ENCODE measurements at places on chromosomes 1 and 21.

DNA sequence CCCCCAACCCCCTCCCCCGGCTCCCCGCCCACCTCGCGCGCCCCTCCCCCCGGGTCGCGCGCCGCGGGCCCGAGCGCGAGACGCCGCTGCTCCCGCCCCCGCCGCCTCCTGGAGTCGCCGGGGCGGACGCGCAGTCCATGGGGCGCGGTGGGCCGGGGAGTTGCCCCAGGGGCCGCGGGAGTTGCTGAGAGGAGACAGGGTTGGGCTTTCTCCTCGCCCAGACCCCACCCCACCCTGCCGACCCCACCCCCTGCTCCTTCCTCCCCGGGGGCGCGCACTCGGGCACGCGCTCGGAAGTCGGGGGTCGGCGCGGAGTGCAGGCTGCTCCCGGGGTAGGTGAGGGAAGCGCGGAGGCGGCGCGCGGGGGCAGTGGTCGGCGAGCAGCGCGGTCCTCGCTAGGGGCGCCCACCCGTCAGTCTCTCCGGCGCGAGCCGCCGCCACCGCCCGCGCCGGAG, at the start of gene LAMC1:
Gene LAMC1, plus strand, starts transcription at position 275 of the 455 bp plus-strand sequence. CDS start 297 bp downstream, outside the sequence.
- DNase-seq = no peak

DNA sequence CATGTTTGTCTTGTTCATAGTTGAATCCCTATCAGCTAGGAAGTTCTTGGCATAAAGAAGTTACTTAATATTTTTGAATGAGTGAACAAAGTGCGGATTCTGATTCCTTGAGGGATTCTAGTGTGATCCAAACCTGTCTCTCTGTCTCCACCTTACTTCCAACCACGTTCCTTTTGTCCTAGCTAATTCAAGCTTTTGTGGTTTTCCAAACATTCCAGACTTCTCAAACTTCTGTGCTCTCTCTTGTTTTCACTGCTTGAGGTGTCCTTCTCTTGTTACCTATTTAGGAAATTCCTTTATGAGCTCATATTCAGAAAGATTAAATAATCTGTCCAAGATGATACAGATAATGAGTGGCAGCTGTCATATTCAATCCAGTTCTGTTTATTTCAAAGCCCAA, 353.2 kb downstream of the PTBP2 start:
- DNase-seq = no peak

DNA sequence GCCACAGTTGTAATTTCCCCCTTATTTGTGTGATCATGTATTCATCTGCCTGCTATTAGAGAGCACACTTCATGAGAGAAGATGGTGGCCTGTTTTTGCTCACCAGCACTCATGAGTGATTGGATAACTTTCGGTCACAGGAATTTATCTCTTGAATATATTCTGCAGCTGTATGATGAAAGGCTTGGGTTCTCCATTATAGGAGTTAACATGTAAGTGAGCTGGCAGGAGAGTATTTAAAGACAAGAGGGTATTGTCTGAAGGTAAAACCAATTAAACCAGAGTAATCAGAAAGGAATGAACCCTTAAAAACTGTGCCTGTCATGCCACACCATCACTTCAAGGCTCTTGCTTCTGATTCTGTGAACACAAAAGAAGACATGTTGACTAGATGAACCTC, 574.9 kb upstream of the CAMK1G start:
- DNase-seq = peak; percentile 31

- no peak for DNase-seq
Measured at GRCh38 chr1:68384872-68385411, 64.8 kb downstream of the RPE65 start.

- no peak for DNase-seq
Measured at GRCh38 chr1:200363264-200363933, 46.4 kb downstream of the ZNF281 start.

DNA sequence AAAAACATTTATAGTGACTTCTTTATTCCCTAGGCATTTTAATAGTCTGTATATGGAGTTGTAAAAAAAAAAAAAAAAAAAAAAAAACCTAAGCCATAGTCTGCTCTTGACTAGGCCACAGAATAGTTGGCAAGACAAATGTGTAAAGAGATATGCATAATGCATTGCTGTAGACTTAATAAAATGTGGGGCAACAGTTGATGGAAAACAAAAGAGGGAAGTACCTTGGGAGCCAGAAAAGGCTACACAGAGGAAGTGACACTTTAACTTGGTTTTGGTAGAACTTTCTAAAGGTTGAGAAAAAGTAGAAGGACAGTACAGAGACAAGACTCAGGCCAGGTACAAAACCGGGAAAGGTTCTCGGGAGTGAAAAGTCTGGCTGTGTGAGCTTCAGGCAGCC, 802.9 kb upstream of the ADAMTS5 start:
- DNase-seq = no peak

GRCh38 chr1:160256396-160257046, 5.8 kb downstream of the DCAF8 start:
- no peak for DNase-seq

DNA sequence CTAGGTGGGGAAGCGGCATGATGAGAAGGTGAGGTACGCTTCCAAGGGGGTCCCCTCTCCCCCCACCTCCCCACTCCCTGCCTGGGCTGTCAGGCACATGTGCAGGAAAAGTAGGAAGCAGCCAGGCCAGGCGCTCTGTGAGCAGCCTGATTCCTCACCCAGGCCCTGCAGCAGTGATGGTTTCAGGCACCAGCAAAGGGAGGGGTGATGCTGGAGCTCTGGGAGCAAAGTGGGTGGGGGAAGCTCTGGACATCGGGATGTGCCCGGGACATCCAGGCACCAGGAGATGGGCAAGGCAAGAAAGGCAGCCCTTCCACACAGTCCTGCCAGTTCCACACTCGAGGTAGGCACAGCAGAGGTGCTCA, 106.1 kb downstream of the CRYAA start:
- DNase-seq = no peak

DNA sequence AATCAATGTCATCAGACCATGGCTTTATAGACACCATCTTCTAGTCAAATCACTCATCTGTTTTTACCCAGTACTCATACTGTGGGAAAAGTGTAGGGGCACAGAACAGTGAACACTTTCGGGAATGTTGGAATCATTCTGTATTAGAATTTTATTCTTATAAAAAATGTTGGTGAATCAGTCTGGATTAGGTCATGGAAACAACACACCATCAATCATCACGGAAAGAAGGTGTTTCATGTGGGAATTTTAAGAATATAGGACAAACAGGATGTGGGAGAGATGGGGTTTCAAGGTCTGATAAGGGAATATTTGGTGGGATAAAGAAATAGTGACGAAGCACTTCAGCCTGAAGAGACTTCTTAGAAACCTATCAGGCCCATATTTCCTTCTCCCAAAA, 17.3 kb downstream of the GBP1 start:
- DNase-seq = no peak

GRCh38 chr21:44349847-44350772, 3.3 kb upstream of the TRPM2 start:
- DNase-seq = no peak

GRCh38 chr1:205286335-205286950, 35.1 kb downstream of the NUAK2 start:
- no peak for DNase-seq

- no peak for DNase-seq
Measured at GRCh38 chr1:8025061-8025670, 943 bp downstream of the ERRFI1 start.

DNA sequence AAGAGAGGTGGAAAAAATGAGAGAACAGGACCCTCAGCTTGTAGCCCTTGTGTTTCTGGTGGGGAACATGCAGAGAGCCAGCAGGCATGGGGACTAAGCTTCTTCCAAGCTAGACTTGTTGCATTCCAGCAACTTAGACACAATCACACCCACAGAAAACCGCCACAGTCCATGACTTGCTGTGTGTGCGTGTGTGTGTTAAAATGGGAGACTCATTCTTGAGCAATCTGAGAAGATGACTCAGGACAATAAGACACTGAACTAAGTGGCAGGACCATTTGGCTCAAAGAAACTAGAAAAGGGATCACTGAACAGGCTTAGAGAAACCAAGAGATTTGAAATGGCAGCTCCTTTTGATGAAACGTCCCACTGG, 78.0 kb downstream of the HLX start:
- DNase-seq = no peak

DNA sequence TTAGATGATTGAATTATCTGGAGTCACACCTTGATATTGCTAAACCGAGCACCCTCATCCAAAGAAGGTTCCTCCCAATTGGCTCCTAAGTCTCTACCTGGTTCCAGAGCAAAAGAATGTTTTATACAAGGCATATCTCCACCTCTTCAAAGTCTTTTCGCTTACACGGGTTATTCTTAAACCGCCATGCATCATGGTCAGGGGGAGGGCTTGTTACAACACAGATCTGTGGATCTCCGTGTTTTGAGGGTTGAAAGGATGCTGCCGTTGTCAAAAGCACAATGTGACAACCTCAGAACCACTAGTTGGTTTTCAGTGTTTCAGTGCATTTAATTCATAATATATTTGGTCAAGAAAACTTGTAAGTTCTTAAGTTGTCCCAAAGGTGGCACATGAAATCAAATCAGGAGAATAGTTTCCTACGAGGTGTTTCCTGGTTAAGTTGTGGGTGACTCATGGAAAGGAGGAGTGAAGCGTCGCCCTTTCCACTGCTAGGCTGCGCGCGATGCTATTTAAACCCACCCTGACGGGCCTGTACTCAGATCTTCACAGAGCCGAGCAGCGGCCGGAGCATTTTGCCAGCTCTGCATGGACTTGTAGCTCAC, 1531.6 kb upstream of the TPTE start:
- DNase-seq = no peak

GRCh38 chr1:218701131-218701530, 356.0 kb downstream of the TGFB2 start:
- DNase-seq = no peak

DNA sequence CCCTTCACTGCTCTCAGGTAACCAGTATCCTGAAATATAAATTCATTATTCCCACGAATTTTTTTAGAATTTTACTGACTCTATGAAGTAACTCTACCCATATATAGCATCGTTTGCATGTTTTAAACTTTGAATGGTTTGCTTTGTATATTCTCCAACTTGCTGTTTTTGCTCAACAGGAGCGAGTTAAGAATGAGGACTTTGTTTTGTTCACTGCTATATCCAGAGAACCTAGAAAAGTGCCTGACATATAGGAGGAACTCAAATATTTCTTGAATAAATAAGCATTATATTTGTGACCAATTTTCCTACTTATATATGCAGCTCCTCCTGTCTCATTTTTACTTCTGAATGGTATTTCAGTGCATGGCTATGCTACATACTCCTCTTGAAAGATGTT, 43.4 kb downstream of the NUF2 start:
- DNase-seq = no peak

DNA sequence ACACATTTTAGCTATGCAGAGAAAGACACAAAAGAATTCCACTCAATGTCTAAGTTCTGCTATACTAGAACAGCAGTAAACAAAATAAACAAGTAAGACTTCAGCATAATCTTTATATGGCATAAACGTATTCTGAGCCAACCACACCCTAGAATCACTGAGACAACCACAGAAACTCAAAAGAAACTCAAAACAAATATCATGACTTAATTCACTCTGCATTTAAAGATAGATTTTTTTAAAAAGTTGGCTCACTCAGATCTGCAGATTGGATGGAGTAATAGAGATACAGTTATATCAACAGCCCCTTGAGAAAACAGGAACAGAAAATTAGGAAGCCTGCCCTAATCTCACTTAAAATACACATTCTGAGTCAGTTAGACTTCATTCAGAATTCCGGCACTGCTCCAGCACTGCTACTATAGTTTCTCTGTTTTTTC, 95.0 kb downstream of the COL24A1 start:
- DNase-seq = no peak

GRCh38 chr21:46173573-46173972, 10.7 kb downstream of the SPATC1L start:
- DNase-seq = no peak

DNA sequence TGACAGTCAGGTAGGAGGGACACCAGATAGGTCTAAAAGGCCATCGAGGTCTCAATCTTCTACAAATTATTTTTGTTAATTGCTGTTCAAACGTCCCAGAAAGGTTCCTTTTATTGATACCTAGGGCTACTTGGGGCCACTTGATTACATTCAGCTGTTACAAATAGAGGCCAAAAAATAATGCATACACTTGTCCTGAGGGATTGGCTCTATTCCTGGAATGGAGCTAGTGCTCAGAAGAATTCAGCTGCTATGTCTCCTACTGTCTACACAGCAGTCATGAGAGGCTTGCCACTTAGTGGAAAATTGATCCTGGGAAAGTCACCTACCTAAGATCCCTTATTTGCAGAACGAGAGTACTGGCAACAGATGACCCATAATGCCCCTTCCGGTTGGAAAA, 498.3 kb downstream of the ADGRL2 start:
- no peak for DNase-seq

GRCh38 chr1:224289396-224289795, 40.6 kb downstream of the NVL start:
- no peak for DNase-seq

DNA sequence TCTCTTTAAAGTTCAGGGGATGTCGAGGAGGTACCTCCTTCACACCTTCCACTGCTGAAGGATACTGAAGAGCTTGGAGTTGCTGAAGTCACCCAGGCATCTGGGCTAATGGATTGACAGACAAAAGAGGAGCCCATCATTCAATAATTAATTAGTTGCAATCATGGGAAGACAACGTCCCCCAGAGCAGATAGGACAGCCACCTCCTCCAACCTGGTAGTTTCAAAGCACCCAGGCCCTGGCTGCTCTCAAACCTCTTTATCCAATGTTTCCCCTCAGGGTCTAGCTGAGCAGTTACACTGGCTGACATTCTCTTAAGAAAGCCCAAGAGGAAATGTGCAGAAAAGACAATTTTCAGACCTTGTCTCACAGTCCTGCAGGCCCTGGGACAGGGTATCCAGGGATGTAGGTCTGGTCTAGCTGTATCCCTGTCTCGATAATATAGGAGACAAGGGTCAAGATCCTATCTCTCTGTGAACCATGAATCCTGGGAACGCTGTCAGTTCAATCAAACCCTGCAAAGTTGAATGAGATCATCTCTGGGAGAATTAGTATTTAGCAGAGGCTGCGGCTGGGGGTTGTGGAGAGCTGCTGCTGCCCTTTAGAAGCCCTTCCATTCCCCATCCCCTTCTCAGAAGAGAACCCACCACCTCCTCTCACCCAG, 1.1 kb downstream of the TSPAN2 start:
- no peak for DNase-seq

DNA sequence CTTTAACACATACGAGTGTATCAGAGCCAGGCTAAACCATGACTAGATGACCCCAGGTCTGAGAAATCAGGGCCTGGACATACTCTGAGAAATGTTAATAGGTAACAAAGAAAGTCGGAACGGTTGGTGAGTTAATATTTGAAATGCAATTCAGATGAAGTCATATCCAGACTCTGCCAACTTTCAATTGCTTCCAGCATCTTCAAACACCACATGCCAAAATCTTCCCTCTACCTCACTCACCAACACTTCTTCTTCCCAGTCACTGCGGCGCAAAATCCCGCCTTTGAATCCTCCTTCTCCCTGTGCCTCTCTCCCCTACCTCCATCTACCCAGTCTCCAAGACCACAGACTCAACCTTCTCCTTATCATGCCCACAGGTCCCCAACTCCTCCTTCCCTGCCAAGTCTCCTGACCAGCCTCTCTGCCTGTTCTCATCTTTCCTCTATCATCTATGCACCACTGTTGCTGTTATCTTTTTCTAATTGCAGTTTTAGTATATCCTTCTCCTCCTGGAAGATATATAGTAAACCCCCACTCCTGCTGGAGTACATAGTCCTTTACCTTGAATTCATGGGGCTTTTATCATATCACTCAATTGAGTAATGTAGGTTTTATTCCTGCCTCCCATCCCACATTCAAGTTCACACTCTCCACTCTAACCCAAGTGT, 41.3 kb downstream of the ZBTB18 start:
- no peak for DNase-seq

Data from NCI-H1436 treated with DMSO at 0.1 percent for 48 hours (cell line).